ENCODE measurements at places on chromosomes 7 and 10.
A peak's percentile ranks its signal among the peaks of the same experiment; 100 is the strongest.

DNA sequence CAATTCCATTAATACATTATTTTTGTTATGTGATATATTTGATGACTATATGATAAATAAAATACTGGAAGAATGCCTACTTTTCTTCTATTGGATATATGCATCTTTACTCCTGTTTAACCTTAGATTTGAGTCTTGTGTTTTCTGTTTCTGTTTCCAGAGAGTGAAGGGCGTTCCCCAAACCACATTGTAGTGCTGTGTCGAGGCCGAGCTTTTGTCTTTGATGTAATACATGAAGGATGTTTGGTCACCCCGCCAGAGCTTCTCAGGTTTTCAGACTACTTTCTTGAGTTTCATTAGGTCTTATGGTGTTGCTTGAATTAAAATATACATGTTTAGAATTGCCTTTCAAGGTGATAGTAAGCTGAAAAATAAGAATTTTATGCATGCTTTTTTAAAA lies 23.8 kb downstream of the CROT start:
- no peak for DNase-seq

DNA sequence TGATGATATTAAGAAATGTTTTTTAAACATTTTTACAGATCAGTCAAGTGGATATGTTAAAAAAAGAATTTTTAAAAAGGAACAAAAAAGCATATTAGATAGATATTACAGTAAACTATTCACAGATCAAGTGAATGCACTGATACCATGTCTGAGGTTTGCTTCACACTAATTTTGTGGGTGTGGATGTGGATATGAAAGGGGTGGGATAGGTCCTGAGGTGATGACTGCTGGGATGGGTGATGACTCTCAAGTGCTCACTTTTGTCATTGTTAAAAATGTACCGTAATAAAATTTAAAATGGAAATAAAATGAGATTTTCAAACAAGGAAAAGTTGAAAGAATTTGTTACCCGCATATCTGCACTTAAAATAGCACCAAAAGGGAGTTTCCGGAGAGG lies 54.1 kb downstream of the AGMO start:
- DNase-seq, result no peak

GRCh38 chr7:133320891-133321290 lies 68.0 kb downstream of the EXOC4 start:
- DNase-seq, result no peak

DNA sequence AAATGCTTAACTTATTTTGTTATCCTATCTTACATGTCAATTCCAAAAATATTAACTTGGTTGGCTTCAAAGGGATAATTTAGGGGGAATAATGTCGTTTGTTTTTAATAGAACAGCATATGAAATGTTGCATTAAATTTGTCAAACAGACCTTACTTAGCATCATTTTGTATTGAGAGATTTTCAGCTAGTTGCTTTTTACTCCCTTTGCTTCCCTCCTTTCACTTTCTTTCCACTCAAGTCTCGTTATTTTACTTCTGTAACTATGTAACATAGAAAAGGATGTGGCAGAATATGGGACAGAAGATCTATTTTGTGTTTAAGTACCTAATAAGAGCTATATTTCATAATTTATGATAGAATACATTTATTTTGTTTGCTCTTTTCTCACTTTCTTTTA lies 2.6 kb downstream of the PHYHIPL start:
- no peak for DNase-seq

- DNase-seq, result no peak
These were observed 200.1 kb downstream of the SKAP2 start for GRCh38 chr7:26664274-26664673.

DNA sequence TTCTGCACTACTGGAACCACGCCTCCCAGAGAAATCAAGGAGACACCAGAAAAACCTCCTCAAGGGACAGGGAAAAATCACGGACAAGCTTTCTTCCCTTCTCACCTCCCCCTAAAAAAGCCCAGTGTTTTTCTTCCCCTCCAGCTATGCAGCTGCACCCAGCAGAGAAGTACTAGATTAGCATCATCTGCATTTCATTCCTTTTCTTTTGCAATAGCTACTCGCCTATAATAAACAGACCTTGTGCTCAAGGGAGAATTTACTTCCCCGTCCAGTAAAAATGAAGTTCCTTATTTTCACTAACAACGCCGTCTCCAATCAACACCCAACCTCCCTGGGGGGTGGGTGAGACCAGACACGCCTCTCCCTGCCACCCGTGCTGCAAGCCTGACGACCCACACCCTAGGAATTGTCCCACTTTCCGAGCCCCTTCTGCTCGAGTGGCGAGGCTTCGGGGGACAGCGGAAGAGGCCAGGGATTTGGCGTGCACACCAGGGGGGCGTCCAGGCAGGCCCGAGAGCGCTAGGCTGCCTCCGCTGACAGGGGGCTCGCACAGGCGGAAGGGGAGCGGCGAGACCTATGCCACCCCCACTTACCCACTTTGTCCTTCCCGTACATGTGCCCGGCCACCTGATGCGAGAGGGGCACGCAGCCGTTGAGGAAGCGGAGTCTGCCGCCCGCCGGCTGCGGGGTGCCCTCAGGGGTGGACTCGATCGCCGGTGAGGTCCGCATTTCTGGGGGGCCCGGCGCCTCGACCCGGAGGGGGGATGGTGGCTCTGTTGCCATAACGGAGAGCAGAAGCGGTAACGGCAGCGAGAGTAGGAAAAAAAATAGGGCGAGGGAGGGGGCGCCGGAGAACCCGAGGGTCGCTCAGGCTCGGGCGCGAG lies 625 bp downstream of the IPMK start:
- peak; percentile 8 for DNase-seq

DNA sequence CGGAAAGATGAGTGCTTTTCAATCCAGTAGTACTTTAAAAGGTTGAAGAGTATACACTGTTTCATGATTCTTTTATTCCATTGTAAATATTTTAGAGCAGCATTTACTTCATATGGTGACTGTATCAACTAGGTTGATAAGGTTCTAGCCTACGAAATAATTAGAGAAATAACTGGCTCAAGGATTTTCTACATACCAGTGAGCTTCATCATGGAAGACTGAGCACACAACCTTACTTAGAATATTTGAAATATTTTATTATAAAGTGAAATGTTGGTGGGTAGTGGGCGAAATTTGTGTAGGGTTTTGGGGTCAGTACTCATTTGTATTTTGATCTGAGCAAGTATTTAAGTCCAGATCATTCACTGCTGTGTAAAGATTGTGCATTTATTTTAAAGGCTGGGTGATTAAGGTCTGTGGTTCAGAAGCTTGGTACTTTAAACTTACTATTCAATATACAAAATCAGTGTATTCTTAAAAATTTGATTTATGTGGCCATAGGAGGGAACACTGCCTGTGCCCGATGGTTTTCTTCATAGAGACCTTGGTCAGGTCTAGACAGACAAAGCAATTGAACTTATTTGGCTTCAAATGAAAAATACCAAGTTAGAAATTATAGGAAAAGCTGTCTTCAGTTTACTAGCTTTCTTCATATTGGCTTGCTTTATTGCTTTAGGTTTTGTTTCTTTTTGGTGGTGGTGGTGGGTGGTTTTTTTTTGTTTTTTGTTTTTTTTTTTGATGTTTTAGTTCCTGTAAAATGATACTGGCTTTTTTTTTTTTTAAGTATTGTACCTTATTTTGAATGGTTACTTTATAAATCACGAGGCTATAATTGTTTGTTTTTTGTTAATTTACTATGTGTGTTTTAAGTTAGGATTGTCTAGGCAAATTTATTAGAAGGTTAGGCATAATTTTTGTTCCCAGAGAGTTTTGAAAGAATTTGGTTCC lies 3.0 kb downstream of the KMT2E start:
- DNase-seq, result no peak

- DNase-seq, result no peak
These were observed 422.0 kb downstream of the PLXNA4 start for GRCh38 chr7:132154248-132154647.

- DNase-seq, result no peak
These were observed 38.0 kb downstream of the FOXI2 start for GRCh38 chr10:127774766-127775559.

DNA sequence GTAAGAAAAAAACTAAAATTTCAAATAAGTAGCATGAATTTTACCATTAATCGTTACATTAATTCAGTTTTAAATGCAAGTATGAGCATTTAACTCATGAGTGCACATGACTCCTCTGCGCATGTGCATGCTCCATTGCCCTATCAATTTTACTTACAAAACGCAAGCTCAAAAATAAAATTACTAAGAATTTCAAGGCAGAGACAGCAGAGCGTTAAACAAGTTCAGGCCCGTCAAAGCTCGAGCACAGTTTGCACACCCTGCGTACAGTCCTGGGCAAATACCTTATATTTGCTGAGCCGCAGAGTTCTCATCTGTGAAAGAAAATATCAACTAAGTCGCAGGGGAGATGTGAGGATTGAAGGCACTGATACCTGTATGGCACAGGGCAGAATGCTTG lies 373.6 kb downstream of the BBS9 start:
- no peak for DNase-seq

DNA sequence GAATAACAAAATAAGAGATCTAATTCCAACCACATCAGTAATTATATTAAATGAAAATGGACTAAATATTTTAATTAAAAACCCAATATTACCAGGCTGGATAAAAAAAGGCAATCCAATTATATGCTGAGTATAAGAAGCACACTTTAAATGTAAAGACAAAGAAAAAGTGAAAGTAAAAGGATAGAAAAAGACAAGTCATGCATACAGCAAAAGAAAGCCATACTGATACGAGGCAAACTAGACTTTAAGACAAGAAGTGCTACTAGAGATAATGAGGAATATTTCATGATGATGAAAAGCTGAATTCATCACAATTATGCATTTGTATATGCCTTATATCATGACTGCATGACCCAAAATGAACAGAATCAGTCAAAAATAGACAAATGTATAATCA lies 628.6 kb downstream of the PHTF2 start:
- no peak for DNase-seq

DNA sequence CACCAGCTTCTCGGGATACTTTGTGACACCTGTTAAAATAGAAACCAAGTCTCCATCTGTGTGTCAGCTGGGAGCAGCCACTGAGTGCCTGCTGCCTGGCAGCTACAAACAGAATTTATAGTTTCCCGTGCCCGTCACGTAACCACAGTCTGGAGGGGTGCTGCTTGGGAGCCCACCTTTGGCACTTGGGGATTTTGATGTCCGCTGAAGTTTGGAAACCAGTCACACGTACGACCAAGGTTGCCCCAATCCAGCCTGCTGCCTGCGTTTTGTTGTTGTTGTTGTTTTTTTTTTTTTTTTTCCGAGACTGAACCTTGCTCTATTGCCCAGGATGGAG lies 1.6 kb downstream of the TRRAP start:
- no peak for DNase-seq

GRCh38 chr7:155709453-155709852 lies 65.0 kb downstream of the RBM33 start:
- DNase-seq, result no peak

GRCh38 chr7:4724648-4725013 lies 42.5 kb downstream of the FOXK1 start:
- DNase-seq, result no peak

- DNase-seq, result no peak
These were observed 14.2 kb downstream of the CYP26A1 start for GRCh38 chr10:93087846-93088245.

- DNase-seq, result no peak
These were observed 46.1 kb downstream of the MPP7 start for GRCh38 chr10:28256776-28257175.

- DNase-seq, result no peak
These were observed 147.0 kb downstream of the NRP1 start for GRCh38 chr10:33187427-33187999.

- peak; percentile 43 for DNase-seq
These were observed 50.6 kb downstream of the PWWP2B start for GRCh38 chr10:132447446-132448247.

DNA sequence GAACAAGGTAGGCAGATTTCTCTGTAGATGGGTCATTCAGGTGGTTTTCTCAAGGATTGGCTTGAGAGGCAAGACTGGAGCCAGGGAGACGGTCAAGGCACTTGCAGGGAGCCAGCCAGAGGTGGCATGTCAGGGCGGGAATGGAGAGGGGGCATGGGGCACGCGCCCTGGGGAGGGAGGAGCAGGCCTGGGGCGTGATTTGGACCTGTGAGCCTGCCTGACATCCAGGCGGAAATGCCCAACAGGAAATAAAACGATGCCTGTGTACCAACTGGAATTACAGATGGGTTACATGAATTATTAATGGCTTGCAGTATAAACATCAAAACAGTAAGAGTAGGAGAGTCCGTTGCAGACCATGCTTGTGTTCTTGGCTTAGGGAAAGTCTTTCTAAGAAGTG lies 8.6 kb upstream of the SUN1 start:
- no peak for DNase-seq

DNA sequence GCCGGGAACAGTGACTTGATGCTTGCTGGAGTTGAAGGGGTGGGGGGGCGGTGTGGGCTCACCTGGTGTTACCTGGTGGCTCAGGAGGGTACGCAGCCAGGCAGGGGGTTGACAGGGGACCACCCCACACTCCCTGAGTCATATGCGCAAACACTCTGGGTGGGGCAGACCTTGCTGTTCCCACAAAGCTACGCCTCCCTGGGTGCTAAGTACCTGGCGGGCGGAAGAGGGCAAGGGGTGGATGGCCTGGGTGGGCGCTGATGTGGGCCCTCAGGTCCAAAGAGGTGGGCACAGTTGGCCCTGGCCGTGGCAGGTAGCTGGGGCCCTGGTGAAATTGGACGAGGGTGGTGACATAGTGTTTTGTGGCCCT lies 13.9 kb downstream of the STX1A start:
- DNase-seq, result no peak

GRCh38 chr7:130021105-130021834 lies 29.9 kb downstream of the ZC3HC1 start:
- DNase-seq, result no peak

DNA sequence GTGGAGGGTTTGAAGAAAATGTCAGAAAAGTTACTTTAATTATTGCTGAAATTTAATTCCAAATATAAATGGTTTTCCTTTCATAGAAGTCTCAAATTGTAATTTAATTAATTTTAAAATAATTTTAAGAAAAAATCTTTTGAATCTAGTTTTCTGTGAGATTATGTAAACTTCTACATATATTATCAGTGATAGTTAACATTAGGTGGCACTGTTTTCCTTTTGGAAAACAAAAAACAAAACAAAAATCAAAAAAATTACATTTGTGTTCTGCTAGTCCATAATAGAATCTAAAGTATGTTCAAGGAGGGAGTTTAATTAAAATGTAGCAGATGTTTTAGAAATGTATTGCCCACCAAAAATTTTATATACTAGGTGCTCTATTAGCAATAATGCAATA lies 1456.7 kb downstream of the REEP3 start:
- no peak for DNase-seq

- DNase-seq, result no peak
These were observed 294.7 kb downstream of the C7orf25 start for GRCh38 chr7:42617071-42617765.

Measured in stimulated activated CD4-positive, alpha-beta T cell treated with anti-CD3 and anti-CD28 coated beads, Interleukin-1b, Interleukin-23, amount 100 ng/mL, for 4 hours (primary cell).